Fibroblast of upper back skin (primary cell): ENCODE measurements at places on chromosomes 1 and 21.
A peak's percentile ranks its signal among the peaks of the same experiment; 100 is the strongest.

DNA sequence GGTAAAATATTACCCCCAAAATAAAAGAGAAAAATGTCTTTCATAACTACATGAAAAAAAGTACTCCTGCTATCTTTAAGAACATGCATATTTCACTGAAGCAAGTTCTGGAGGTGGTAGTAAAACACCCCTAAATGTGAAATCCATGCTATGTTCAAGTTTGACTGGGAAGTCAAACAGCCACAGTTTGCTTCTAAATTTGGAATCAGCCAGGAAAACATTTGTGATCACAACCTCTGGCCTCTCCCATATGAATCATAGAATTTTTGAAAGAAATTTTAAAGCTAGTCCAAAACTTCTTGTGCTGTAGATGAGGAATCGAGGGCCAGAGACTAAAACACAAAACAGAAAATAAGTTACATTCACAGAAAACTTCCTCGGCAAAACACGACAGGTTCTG, 6.6 kb downstream of the SORT1 start:
- DNase-seq, result peak; percentile 46

DNA sequence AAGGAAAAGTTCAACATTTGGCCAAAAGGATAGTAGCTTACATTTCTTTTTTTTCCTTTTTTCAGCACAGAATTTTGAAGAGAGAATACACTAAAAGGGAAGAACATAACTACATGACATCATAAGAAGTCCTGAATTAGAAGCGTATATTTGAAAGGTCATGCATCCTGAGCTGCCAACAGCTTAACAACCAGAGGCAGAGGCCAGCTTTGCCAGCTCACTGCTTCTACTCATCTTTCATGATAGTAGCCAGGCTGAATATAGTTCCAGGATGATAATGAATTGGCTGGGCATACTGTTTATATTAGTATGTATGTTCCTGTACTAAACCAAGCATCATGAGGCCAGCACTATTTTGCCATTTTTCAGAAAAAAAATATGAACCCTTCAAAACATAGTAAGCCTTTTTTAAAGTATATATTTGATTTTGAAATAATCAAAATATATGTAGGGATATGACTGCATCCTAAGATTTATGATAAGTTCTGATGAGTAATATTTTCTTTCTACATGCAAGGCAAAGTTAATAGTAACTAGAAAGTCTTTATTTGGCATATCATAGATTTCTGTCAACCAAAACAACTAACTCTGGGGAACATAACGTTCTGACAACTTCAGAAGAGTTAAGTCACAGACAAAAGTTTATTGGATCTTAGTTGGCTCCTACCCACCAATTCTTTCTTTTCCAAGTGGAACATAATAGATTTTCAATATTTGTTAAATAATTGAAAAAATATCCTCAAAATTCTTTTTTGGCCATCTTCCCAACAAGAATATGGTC, 123.2 kb downstream of the DPYD start:
- no peak for DNase-seq

- no peak for DNase-seq
These were observed 29.7 kb upstream of the LAPTM5 start for GRCh38 chr1:30787266-30787665.

- DNase-seq, result no peak
These were observed 45.1 kb downstream of the ECE1 start for GRCh38 chr1:21244986-21245687.

DNA sequence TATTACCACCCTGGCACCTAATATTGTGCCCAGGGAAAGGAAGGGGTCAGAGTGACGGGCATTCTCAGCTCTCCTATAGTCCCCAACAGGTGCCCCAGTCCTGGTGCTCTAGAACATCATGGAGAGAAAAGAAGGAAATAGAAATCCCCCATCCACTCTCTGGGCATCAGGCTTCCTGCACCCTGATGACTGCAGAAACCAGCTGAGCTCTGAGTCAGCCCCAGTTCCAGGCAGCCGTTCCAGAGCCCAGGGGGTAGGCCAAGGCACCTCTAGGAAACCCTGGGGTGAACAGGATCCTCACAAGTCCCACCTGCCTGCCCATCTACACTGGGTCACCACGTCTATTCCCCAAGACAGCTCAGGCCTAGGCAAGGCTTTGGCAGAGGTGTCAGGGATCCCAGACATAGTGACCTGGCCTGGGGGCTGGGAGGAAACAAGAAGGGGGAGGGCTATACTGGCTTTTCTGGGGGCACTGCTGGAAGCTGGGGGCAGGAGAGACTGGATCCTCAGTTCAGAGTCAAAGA, 709 bp downstream of the NECTIN4 start:
- no peak for DNase-seq

DNA sequence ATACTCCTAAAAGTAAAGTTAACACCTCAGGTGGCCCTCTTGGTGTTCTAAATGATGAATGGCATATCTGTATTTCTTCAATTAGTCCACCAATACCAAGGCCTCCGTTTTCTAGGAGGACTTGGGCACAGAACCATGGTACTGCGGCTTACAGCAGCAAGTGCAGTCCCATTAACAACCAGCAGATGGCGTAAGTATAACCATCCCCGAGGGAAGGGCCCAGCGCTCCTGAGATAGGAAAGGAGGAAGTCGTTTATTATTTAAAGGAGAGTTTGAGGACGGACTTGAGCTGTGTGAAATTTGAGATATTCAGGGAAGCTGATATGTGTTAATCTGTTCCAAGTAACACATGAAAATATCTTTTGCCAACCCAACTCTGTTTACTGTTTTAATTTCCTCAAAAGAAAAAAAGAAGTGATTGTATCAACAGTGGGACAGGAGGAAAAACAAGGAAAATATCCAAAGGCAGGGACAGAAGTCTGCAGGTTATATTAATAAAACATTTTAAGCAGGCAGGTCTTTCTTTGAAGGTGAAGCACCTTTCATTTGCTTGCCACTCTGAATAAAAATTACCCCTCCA, 37.7 kb upstream of the KCNJ15 start:
- DNase-seq, result peak; percentile 76

GRCh38 chr21:40284409-40284808, 417.2 kb downstream of the PCP4 start:
- DNase-seq, result no peak

DNA sequence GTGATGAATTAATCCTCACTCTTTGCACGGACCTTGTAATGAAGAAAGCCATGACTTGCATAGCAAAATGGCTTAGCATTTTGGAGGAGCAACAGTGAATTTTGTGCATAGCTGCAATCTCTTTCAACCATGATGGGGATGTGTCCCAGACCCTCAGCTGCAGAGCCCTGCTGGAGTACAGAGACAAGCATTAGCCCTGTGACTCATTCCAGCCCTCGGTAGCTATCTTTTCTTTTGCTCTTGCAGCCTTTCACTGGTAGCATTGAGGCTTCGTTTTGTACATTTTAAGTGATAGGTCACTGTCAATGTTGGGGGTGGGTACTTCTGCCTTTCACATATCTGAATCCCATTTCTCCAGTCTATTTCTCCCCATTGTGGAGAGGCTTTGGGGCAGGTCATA, 58.4 kb downstream of the SLC35F3 start:
- DNase-seq, result no peak

GRCh38 chr21:28543975-28544374, 448.7 kb downstream of the LTN1 start:
- no peak for DNase-seq

GRCh38 chr1:116569776-116570357, 959 bp downstream of the CD58 start:
- no peak for DNase-seq
